ENCODE measurements at places on chromosomes 6 and 20. TPM values are rescaled to one million over a fixed set of nuclear protein-coding genes. Genes with fewer than 3 reads are reported as not detected.

The PSORS1C1 gene
- total RNA-seq, result 3.6 TPM

DNA sequence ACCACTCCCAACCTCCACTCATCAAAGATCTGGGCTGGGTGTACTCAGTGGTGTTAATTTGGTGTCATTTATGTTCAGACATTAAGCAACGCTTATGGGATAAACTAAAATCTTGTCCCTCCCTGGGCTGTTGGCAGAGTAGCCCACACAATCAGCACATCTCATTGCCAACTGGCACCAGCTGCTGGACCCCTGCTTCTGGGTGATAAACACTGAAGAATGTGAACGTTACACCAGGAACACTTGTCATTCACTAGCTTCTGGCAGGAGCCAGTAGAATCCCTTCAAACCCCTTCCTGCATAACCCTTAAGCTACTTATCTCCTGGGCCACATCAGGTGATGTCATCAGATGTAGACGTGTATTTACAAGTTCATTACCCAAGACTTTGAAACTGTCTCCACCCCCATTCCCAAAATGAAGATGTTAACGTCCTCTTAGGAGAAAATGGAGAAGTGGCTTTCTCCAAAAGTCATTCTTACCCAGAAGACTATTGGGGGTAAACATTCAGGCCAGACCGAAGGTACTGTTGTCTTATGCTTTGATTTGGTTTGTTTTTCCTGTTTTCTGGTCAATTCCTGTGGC is 107.8 kb upstream of the CD93 start:
- no peak for DNase-seq

DNA sequence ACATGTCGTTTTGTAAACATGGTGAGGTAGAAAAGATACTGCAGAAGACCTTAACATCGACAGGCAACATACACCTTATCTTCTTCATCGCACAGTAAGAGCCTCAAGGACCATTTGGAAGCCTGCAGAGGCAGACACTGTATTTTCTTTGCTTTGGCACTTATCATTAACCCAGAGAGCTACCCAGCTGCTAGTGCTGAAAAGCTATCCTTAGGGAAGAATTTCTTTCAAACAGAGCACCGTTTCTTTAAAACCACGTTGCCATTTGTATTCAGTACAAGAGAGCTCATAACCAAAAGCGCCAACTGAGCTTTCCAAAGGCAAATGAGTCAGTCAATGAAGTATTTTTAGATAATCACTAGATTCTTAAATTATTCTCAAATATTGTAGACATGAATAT is 306.6 kb downstream of the EPM2A start:
- DNase-seq, result no peak

- no peak for DNase-seq
Measured at GRCh38 chr6:116393430-116393829, 22.7 kb downstream of the DSE start.

- DNase-seq, result no peak
Measured at GRCh38 chr6:2378891-2379652, 133.7 kb upstream of the GMDS start.

DNA sequence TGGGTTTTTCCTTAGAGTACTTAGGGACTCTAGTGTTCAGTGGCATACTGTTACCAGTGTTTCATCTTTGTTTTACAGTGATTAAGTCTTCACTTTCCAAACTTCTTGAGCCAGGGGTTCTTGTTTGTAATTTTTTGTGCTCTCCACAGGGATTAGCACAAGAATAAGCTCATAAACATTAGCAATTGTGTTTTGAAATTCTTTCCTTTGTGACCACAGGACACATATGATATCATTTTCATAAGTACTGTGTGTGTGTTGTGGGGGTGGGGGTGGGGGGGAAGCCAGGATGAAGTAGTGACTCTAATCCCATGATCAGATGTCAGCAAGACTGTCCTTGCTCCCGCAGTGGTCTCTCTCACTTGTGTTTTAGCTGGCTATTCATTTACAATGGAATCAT is 101.5 kb upstream of the SCP2D1 start:
- DNase-seq, result no peak

GRCh38 chr6:52283111-52283510 is 1.4 kb downstream of the MCM3 start:
- no peak for DNase-seq

DNA sequence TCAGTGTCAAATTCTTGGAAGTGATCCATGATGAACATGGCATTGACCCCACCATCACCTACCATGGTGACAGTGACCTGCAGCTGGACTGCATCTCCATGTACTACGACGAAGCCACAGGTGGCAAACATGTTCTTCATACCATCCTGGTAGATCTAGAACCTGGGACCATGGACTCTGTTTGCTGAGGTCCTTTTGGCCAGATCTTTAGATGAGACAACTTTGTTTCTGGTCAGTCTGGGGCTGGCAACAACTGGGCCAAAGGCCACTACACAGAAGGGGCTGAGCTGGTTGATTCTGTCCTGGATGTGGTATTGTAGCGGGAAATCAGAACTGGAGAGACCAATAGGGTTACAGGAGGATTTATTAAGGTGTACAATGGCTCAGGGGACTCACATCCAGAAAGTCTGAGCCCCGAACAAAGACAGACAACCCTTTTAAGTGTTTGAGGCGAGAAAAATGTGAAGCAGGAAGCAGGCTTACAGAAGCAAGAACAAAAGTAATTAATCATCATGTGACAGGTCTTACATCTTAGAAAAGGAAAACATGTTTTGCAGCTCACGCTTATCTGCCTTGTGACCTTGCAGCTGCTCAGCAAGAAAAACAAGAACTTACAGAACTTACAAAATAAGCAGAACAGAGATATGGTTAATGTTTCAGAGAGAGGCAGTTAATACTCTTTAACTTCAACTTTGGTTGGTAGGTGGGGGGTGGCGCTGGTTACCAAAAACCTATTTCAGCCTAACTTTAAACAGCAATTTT is 58.8 kb upstream of the MOCS1 start:
- no peak for DNase-seq

DNA sequence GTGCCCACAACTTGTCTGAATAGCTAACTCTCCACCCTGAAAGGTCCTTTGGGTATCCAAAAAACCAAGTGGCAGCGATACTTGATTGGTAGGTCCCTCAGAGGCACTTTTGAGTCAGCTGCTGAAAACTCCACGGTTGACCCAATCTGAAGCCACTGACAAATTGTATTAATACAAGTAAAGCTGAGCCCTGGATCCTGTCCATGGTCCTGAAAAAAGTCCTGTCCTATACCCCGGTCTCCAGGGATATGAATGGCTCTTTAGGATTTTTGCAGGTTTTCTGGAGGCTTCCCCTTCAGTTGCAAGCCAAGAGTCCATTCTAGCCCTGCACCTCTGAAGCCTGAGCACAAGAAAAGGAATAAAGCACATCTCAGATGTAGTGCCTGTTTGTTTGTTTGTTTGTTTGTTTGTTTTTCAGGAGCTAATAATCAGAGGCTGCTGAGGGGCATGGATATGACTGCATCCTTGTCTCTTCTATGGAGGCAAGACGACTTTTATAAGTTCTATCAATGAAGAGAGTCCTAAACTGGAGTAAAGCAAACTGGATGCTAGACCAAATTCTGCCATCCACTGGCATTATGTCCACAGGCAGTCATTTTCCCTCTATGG is 1.7 kb upstream of the SLC12A5 start:
- DNase-seq, result peak; percentile 74
